ENCODE measurements at places on chromosomes 12 and 14.

DNA sequence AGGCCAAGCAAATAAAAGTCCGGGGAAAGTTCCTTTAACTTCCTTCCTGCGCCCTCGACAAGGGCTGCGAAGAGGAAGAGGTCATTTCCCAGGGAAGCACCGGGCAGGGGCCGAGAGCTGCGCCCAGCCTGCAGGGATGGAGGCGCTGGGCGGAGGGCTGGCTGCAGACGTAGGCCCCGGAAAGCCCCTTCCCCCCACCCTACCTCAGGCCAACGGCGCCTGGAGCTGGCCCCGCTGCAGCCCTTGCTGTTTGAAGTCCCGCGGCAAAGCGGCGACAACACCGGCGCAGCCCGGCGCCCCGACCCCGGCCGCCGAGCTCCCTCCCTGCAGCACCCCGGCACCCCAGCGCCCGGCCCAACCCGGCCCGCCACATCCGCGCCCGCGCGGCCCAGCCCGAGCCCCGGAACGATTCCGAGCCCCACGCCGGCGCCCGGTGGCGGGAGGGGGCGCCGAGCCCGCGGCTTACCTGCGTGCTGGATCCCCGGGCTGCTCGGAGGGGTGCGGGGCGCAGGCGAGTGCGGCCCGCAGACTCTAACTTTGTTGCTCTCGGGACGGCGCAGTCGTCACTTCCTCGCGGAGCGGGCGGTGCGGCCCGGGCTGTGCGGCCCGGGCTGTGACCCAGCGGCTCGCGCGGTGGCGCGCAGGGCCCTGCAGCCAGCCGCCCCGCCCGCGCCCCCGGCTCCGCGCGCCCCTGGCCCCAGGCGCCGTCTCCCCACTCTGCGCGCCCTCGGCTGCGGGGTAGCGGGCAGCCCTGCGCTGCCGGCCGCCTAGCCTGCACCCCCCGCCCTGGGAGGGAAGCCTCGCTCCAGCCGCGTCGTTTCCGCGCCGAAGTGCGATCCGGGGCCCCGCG is 64.8 kb upstream of the PTGR2 start:
- peak; percentile 44 for DNase-seq

DNA sequence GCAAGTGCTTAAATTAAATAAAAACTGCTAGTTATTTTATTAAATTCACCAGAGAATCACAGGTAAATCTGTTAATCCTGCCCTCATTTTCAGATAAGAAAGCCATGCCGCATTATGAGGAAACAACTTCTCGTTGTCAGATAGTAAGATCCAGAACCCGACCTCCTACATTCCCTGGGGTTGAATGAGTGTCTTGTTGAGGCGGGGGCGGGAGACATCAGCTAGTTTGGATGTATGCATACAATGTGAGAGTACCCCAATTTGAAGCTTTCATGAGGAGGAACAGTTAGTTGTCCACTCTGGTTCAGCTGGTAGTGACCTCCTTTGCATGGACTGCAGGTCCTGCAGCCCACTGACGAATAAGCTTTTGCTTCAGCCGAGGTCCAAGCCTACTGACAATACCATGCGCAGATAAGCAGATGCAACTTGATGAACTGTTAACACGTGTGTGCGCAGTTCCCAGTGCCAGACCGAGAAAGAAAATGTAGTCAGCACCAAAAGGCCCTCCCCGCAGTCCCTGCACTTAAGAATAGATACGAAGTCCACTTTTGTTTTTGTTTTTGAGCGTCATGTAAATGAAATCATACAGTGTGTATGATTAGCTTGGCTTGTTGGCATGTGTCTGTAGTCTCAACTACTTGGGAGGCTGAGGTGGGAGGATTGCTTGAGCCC is 34.9 kb downstream of the EVL start:
- DNase-seq, result no peak

GRCh38 chr12:104877103-104877705 is 80.9 kb downstream of the SLC41A2 start:
- DNase-seq, result no peak

- no peak for DNase-seq
These were observed 140.0 kb downstream of the ASCL1 start for GRCh38 chr12:103097496-103097895.

GRCh38 chr12:13273850-13274249 is 77.3 kb downstream of the EMP1 start:
- no peak for DNase-seq

DNA sequence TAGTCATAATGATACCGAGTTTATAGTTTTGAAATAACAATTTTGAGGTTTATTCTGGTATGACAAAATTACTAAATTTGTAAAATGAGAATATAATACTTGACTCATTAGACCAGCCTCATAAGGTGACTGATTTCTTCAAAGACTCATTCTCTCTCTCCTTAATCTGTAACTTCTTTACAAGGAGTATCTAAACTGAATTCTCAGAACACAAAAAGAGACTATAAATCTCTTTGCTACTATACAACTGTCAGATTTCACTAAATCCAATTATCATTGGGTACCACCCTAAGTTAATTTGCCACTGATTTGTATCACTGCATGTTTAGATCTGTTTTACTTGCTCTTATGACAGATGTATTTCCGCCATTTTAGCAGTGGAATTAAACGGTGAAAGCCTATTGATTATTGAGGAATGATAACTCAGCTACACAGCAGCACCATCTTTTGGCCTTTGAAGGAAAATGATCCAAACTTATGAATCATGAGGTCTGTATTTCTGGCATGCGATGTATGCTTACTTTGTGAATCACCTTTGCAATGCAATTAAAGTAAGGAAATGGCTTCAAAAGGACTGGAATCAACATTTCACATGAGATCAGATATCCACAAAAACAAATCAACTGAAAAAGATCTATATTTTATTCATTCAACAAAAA is 161.2 kb downstream of the RERGL start:
- no peak for DNase-seq

- DNase-seq, result no peak
These were observed 391.8 kb downstream of the BMP4 start for GRCh38 chr14:53564870-53565269.

DNA sequence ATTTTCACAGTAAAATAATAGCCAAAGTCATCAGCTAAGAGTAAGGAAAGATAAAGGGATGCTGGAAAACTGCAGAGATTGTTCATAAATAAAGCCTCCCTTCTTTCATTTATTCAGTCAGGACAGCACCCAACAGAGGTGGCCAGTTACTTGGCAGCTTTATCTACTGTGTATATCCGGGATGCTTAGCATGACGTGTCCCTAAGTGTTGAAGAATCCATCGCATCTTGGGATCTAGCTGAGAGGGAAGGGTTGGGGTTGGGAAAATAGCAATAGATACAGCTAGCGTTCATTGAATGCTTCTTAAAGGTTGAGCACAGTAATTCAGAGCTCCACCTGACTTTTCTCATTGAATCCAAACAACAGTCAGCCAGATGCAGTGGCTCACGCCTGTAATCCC is 5.6 kb upstream of the ERBB3 start:
- no peak for DNase-seq

Measured in effector CD4-positive, alpha-beta T cell (primary cell).